ENCODE measurements at places on chromosomes 3 and 15.

DNA sequence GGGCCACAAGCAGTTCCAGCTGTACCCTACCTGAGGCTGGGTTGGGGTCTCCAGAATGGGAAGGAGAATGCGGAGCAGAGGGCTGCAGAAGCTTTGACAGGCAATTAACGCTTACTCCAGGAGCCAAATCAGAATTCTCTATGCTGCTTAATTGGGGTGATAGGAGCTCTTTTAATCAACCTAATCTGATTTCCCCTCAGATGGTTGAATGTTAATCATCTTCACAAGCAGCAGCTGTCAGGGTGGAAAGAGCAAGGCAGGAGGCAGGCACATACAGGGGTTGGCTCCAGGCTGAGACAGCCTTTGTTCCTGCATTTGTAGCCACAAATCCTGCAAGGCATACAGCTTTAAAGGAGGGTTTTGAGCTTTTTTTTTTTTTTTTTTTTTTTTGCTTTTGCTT lies 2.6 kb downstream of the CILP start:
- DNase-seq, result no peak

DNA sequence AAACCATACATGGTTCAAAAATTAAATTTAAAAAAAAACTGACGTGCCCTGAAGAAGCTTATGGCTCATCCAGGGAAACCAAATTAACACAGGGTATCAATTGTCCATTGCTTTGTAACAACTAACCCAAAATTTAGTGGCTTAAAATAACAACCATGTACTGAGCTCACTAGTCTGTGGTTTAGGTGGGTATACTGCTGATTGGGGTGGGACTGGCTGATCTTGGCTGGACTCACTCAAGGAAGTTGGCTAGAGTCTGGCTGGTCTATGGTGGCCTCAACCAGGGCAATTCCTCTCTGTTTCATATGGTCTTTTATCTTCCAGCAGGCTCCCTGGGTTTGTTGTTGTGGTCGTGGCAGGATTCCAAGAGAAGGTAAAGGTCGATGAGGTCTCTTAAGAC lies 14.1 kb upstream of the EDC3 start:
- DNase-seq, result no peak

DNA sequence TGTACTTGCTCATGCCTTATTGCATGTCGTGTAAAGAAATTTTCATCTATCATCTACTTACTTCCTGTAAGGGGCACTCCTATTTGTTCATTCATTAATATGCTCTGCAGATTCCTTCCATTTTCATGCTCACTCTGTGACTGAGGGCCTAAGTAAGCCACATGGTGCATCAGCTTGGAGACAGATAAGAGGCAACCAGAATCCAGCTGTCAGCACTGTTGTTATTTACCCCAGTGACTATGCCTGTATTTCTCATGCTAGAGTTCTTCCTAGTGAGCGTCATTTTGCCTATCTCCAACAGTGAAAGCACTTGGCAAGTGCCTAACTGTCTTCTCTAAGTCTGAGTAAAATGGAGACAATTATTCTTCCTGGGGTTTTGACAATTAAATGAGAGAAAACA lies 124.8 kb upstream of the ABI3BP start:
- DNase-seq, result no peak

DNA sequence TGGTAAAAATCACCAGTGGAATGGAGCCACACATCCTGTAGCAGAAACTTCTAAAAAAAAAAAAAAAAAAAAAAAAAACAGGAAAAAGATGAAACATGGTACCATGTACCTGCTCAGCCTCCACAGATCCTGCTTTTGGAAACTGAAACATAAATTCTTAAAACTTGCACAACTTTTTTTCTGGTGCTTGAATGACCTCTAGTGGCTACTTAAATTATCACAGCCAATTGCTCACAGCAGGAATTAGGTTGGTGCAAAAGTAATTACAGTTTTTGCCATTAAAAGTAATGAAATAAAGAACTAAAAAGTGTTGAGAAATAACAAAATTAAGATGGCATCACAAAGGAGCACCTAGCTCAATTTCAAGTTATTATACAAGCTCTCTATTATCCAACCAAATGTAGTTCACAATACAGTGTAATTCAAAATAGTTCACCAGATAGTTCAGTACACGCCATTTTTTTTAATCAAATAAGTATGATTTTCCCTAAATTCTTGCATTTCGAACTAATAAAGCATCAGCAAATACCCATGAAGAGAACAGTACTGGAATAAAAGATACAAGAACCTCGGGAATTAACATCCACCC lies 80.6 kb downstream of the ULK4 start:
- DNase-seq, result no peak

DNA sequence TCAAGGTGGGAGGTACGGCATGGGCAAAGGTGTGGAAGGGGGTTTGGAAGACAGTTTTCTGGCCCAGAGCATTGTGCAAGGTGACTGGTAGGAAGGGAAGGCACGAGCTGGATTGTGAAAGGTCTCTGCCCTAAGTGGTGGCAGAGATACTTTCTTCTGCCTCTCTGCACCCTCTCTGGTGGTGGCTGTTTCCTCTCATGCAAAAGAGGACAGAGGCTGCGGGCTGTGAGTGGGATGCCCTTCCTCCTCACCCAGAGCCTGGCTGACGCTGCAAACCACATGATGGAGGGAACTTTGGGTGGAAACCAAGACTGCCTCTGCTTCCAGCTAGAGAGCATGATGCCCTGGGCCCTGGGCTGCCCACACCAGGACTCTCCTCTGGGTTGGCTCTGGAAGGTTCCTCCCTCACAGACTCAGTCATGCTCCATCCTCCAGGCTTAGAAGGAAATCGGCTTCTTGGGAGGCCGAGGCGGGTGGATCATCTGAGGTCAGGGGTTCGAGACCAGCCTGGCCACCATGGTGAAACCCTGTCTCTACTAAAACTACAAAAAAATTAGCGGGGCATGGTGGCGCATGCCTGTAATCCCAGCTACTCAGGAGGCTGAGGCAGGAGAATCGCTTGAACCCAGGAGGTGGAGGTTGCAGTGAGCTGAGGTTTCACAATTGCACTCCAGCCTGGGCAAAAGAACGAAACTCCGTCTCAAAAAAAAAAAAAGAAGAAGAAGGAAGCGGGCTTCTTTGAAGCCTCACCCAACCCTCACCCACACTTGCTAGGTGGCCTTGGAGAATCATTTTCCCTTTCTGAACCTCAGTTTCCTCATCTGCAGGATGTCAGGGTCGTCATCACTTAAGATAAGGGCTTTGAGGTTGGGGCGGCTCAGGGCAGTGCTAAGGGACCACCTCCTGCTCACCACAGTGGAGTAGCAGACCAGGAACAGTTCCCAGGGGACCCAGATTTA lies 8.3 kb downstream of the PSTPIP1 start:
- DNase-seq, result peak; percentile 75

DNA sequence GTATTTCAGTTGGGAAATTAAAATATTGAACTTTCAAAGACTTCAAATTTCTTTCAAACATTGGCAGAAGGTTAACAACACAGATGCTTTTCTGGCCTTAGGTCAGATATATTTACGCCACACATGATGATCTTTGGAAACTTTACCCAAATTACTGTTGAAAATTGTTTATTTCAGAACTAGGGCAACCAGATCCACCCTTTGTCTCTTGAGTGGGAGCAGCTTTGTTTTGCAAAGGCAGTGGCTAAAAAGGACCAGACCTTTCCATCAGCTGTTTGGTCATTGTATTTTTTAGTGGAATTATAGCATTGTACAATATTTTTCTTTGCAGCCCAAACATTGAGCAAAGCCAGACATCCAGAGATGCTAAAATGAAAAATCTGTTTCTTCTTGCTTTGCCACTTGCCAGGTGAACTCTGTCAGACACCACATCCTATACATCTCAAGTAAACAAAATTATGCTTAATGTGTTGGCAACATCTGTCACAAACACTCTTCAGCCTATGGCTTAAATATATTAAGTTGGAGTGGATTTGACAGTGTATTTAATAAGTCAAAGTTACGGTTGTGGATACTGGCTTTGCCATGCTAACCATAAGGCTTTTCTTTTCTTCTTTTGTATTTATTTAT lies 651.9 kb downstream of the RBMS3 start:
- DNase-seq, result no peak

DNA sequence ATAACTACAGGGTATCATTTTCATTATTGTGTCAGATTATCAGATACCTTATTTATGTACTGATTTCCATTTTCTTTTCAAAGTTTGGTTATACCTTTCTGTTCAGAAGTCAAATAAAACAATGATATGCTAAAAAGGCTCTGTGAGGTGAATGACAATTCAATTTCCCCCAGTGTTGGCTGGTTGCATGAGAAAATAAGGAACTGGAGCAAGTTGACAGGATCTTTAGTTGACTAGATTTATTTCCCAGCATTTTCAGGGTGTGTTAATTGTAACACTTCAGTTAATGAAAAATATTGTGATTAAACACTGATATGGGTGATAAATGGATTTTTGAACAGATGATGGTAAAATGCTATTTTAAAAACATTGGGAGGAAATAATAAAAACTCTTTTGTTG lies 122.8 kb upstream of the FAM3D start:
- DNase-seq, result no peak

DNA sequence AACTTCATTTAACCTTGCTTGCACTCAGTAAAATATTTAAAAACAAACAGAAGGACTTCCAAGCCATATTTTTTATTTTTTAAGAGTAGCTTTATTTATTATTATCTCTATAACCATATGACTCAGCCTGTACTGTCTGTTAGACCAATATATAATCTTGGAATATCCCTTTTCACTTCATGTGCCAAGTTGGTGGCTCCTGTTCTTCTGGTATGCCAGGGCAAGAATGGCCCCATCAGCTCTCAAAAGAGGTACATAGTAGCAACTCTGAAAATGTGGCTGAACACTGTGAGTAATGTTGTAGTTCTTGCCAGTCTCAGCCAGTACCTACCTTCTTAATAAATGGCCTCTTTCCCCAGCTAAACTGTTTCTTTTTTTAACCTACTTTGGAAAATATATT lies 257.0 kb upstream of the UBE2E1 start:
- DNase-seq, result no peak

- DNase-seq, result no peak
These were observed 18.6 kb upstream of the PRR23E start for GRCh38 chr3:127174284-127174683.

GRCh38 chr3:140763532-140763931 lies 85.7 kb downstream of the TRIM42 start:
- DNase-seq, result no peak

All from stimulated activated CD4-positive, alpha-beta T cell treated with anti-CD3 and anti-CD28 coated beads, Interleukin-2, amount 100 ng/mL, for 24 hours (primary cell).